Stimulated activated CD8-positive, alpha-beta memory T cell treated with anti-CD3 and anti-CD28 coated beads, Interleukin-4, amount 100 ng/mL, for 4 hours (primary cell): ENCODE measurements at places on chromosomes 6 and 20.

- no peak for DNase-seq
These were observed 15.8 kb downstream of the NPEPL1 start for GRCh38 chr20:58708246-58708931.

GRCh38 chr6:97262676-97263075, 20.3 kb downstream of the MMS22L start:
- no peak for DNase-seq

- DNase-seq: no peak
These were observed at the start of gene SERPINB6 for GRCh38 chr6:2971420-2972218. SERPINB6 (minus strand) TSS chr6:2971567; CDS start chr6:2959332, 12,235 bp downstream.

GRCh38 chr6:31087494-31088089, 24.8 kb downstream of the C6orf15 start:
- DNase-seq: peak; percentile 70

DNA sequence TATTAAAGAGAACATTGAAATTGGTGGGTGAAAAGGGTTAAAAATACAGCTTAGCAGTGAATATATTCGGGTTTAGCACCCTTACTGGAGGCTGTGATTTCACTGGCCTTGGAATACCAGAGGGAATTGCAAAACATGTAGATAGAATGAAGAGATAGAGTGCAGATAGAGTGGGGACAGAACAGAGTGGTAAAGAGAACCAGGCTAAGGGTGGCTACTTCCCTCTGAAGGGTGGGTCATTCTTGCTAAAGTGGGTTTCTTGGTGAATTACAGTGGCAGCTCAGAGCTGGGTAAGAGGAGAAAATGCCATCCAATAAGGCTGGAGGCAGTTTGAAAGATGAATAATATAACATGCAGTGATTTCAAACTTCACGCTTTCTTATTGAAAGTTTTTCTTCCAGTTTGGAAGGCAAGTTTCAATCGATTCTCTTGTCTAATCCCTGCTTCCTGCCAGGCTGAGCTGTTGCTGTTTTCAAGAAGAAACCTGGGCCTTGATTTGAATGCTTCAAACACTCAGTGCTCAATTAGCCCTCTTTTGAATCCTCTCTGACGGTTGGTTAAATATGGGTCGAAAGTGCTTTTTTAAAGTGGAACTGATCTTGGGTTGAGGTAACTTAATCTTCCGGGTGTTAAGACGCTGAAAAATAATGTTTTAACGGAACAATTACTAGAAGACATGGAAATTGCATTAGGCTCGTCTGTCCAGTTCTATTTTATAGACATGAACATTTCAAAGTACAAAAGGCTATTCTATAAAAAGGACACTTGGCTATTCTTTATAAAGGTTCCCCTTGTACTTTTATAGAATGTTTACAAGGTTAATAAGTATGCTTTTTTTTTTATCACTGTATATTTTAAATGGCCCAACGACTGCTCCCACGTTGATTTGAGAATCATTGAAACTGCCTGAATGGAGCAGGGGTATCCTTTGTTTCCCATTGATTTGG, 203.3 kb downstream of the BCAS1 start:
- no peak for DNase-seq

DNA sequence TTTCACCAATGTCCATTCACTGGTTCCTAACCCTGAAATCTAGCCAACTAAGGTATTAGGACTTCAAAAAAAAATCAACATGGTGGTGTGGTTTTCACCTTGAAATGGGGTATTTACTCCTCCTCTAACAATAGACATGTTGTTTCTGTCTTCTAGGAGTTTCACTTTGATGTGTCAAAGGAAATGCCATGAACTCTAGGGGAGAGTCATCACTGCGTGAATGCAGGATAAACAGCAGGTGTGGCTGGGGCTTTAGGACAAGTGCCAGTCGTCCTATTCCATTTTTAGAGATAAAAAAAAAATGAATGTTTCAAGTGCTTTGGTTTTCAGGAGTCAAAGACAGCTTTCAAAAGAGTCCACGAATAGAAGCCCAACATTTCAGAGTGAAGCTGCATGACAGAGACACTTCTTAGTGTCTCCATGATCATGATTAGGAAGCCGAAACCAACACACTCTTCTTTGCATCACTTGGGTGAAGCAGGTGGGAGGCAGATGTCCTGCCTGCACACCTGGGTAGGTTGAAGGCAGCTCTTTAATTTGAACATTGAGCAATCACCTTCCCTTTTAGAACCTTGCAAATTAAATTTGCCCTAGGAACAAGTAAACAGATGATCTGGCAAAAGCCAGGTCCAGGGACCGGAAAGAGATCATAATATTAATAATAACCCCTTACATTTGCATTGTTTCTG, 328.5 kb upstream of the PRDM1 start:
- no peak for DNase-seq

GRCh38 chr6:167290786-167291622, at the start of gene UNC93A:
UNC93A (plus strand) TSS chr6:167291315; CDS start chr6:167291490, 175 bp downstream.
- DNase-seq: no peak

DNA sequence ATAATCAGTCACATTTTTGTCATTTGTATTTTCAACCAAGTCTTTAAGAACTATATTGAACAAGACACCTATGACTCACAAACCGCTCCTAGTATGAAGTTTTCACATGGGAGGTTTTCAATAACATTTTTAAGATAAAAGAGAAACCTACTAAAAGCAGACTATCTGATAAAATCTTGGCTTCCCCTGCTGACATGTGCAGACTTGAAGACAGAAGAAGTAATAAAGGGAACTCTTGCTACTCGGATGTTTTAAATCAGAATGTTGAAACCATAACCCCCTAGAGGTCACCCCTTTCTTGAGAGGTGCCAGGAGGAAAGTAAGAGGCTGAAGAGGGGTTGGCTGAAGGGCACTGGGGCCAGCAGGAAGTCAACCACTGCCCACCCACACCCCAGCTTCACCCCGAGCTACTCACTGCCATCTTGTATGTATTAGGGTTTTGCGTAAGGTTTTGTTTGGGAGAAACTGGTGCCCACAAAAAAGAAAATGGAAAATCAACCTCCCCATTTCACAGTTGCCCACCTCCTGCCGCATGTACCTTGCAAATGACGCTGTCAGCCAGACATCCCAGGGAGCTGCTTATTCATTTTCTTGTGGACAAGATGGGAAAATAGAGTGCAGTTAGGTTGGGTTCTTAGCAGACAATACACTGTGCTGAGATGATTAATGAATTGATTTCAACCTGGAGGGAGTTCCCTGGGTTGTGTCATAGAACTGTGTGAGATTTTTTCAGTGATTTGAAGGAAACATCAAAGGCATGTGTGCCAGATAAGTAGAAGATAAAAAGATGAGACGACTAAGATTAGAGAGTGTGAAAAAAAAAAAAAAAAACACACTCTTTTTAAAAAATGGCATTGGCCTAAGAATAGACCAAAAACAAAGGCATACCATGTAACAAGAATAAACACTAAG, 83.2 kb upstream of the TAB2 start:
- no peak for DNase-seq

DNA sequence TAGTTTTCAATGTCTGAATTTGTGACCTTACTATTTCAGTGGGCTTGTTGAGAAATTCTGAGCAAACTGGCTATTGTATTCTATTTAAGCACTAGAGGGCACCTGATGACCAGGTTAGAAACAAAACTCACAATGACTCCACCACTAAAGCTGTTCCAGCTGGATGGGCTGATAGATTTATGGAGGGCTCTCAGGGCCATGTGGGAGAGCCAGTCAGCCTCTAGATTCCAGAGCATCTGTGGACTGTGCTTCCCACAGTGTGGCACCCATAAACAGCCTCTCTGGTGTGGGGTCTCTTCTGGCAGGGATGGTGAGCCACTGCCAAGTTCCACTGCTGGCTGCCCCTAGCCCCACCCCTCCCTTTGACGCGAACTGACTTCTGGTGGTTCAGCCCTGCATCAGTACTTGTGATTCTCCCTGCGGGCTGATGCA, 29.2 kb downstream of the C6orf58 start:
- no peak for DNase-seq

DNA sequence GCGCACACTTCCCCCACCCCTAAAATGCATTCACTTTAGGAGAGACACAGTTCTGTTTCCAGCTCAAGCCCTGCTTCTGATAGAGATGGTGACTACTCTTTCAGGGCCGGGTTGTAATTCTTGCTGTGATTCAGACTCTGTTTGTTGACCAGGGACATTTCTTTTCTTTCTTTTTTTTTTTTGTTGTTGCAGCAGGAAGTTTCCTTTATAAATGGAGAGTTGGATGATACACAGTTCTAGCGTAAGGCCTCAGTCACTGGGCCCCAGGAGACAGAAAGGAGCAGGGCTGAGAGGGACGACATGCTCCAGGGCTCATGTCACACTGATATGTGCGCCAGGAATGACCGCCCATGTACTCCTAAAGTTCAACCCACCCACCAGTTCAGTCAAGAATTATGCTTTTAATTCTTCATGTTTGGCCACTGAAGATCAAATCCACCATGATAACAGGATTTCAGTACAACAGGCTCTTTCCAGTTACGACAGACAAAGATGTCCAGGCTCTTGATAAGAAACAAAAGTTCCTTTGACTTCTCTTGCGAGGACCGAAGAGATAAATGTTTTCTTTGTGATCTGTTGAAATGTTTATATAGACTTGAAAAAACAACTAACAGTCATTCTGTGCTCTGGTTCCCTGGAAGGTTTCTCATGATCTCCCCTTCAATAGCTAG, 142.5 kb downstream of the CD164 start:
- no peak for DNase-seq

- DNase-seq: no peak
These were observed 3.1 kb upstream of the BTN2A1 start for GRCh38 chr6:26454631-26455030.

DNA sequence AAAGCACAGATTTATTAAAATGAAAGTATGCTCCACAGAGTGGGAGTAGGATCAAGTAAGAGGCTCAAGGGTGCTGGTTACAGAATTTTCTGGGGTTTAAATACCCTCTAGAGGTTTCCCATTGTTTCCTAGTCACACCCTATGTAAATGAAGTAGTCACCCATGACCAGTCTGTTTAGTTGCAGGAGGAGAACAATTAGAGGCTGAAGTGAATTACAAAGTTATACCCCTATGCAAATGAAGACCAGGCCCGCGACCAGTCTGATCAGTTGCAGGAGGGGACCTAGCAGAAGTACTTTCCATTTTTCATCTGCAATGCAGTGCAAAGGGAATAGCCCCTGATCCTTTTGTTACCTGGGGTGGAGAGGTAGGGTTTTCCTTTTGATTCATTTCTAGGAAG, 11.8 kb upstream of the FILIP1 start:
- no peak for DNase-seq

DNA sequence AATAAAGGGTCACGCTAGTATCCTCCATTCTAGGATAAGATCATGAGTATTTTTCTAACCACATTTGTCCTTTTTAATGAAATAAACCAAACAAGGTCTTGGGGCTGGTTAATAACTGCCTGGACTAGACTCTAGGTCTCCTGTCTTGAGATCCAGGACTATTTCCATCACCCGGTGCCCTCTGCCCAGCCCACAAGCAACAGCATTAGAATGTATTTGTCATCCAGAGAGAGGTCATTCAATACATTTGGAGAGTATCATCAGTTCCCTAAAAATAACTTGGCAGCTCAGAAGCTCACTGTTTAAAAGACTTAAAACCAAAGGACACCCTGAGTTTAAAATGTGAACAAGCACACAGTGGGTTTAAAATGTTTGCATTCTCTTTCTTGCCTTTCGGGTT, 4.4 kb upstream of the RBM24 start:
- DNase-seq: no peak

DNA sequence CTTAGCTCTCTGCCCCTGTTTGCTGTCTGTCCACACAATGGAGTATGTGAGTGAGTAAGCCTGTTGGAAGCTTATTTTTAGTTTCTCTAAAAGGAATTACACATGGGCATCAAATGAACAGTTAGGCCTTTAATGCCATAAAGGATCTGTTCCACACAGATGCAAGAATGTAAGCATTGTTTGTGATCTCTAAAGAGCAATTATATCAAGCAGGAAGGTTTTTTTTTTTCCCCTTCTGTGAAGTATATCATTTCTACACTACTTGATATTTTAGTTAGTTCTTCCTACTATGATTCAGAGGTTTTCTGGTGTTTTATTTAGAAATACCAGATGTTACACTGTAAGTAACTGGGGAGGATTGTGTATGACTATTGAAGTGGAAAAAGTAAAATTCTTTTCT, 627.5 kb downstream of the COL12A1 start:
- no peak for DNase-seq

- DNase-seq: no peak
These were observed 13.8 kb downstream of the NQO2 start for GRCh38 chr6:3013486-3013885.

DNA sequence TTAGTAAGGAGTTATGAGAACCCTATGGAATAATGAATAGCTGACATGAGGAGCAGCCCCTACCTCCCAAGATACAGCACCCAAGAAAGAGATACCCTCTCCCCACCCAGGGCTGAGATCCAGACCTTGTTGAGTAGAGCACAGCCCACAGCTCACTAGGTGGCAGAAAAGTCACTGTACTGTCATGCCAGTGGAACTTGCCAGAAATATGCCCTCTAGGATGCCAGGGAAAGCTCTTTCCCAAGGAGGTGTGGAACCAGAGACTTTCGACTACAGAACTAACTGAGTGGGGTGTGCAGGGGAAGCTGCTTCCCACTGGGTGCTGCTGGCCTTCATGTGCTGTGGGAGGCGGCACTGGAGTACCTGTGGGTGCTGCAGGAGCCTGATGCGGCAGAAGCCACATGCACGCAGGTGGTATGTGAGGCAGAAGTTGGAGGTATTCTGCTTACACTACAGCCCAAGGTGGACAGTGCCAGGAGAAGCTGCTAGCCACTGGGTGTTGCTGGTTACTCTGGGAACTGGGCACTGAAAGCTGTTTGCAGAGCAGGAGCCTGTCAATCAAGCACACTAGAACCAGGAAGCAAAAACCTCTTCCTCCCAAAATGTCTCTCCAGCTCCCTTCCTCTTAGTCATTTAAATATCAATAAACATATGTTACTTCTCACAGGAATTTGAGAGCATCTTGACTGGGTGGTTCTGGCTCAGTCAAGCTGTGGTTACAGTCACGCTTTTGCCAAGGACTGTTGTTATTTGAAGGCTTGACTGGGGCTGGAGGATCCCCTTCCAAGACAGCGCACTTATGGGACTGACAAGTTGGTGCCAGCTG, 17.8 kb downstream of the ARMC12 start:
- DNase-seq: no peak

DNA sequence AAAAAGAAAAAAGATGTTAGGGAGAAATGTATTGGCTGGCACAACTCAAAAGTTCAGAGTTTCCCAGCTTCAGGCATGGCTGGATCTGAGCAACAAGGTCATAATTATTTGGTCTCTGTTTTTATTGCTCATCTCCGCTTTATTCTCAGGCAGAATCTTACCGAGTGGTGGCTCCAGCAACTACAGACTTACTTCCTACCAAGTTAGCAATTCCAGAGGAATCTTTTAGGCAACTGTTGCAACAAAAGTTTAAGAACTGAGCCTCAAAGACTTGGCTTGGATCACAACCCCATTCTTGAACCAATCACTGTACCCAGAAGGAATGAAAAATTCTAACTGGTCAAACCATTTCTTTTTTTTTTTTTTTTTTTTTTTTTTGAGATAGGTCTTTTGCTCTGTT, 35.5 kb upstream of the NCOA3 start:
- DNase-seq: no peak

DNA sequence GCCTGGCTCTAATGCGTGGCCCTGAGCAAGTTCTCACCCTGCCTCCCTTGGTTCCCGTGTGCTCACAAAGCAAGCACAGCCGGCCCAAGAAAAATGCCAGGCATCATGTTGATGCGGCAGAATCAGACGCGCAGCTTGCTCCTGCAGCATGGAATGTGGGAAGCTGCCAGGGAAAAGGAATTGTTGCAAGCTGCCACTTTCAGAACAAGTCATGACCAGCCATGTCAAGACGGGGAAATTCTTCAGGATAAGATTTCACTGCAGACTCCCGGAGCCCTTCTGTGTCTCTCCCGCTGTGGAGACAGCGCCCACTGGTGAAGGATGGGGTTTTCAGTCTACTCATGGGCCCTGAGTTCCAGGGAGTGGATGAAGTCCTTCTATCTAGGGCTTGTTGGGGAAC, 4.6 kb downstream of the DACT2 start:
- DNase-seq: no peak
